ENCODE measurements at places on chromosomes 13 and 19.

DNA sequence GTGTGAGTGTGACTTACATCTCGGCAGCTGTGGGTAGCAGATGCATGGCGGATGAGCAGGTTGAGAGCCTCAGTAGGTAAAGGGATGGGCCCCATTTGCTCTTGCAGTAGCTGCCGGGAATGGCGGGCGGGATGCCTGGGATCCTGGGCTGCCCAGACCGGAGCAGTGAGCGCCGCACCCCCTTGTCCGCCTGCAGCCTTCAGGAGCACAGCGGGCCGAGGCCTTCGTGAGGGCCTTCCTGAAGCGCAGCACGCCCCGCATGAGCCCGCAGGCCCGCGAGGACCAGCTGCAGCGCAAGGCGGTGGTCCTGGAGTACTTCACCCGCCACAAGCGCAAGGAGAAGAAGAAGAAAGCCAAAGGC, 4.1 kb downstream of the POP4 start:
- no peak for DNase-seq

DNA sequence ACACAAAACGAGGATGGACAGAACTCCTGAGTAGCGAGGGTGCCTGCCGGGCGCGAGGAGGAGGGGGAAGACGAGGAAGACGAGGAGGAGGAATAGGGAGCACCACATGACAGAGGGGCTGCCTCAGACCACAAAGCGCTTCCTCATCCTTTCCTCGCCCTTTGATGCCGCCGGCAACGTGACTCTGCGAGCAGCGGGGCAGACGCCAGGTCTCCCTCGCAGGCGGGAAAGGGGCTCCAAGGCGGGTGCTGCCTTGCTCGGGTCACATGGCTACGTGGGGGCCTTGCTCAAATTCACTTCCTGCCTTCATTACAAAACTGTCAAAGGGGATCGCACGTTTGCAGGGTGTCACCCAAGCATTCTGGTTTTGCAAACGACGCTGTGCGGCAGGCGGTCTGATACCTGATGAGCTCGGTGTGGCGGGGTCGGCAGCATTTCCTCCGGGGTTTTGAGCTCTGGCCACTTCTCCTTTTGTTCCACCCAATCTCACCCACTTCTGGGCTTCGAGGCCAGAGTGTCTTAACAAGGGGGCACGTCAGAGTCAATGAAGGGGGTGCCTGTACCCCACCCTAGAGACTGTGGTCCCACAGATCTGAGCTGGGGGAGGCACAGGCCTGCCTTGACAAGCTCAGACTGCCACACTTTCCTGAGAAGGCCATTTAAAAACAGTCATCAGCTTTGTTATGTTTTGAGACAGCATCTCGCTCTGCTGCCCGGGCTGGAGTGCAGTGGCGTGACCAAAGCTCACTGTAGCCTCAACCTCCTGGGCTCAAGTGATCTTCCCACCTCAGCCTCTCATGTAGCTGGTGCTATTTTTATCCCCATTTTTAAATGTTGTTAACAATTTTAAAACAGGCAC, 14.9 kb downstream of the MAP2K2 start:
- no peak for DNase-seq

- peak; percentile 80 for DNase-seq
Measured at GRCh38 chr19:38975214-38975860, at the start of gene FBXO17. FBXO17 (minus strand) TSS chr19:38975742; CDS start chr19:38950319, 25,423 bp downstream.

GRCh38 chr19:12603714-12604113, 6.9 kb downstream of the ZNF490 start:
- no peak for DNase-seq

GRCh38 chr13:90416519-90416918, 931.0 kb upstream of the MIR17HG start:
- no peak for DNase-seq

GRCh38 chr19:19427302-19427701, 21.8 kb downstream of the GATAD2A start:
- DNase-seq: no peak

GRCh38 chr19:29528946-29529645, 3.3 kb downstream of the VSTM2B start:
- DNase-seq: no peak

- DNase-seq: no peak
Measured at GRCh38 chr13:101576977-101577376, 124.5 kb downstream of the ITGBL1 start.

GRCh38 chr19:57905258-57905657, 11.1 kb downstream of the ZNF417 start:
- DNase-seq: no peak
